ENCODE measurements at places on chromosomes 16 and 17. TPM values are rescaled to one million over a fixed set of nuclear protein-coding genes. Genes with fewer than 3 reads are reported as not detected.
A peak's percentile ranks its signal among the peaks of the same experiment; 100 is the strongest.

- H3K4me3 ChIP-seq: peak within 1 kb of the TSS; percentile 62
- peaks cover 9% of the 10 kb centered on the region for H3K4me1 ChIP-seq
- peak; percentile 16 for DNase-seq
Measured at GRCh38 chr16:4116325-4117249, at the start of gene ADCY9. Gene ADCY9 (minus strand): TSS chr16:4116442. CDS start chr16:4115442, 1,000 bp downstream.

DNA sequence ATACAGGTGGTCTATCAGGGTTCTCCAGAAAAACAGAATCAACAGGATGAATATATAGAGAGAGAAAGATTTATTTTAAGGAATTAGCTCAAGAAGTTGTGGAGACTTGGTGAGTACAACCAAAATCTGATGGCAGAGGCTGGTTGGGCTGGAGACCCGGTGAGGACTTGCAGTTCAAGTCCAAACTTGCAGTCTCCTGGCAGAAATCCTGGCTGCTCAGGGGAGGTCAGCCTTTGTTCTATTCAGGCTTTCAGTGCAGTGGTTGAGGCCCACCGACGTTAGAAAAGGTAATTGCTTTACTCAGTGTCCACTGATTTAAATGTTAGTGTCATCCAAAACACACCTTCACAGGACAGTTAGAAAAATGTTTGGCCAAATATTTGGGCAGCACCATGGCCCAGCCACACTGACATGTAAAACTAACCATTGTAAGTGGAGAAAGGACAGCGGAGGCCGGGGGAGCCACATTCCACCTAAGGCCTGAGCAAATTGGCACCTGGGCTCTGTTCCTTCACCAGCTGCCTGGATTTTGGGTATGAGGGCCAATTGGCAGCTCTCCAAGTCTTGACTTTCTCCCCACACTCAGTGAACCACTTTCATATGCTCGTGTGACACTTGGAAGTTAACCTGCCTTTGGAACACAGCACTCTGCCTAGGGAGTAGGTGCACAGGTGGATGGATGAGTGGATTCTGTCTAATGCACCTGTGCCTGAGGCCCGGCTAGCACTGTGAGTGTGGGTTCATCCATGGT lies 54.7 kb downstream of the CACNG5 start:
- H3K4me1 ChIP-seq: no peaks in the 10 kb centered on the region
- H3K36me3 ChIP-seq: no peaks in the 10 kb centered on the region
- H3K4me3 ChIP-seq: no peak overlapping the region
- H3K27me3 ChIP-seq: no peaks in the 10 kb centered on the region

GRCh38 chr17:78933025-78933958 lies 8.1 kb upstream of the TIMP2 start:
- peaks cover 26% of the 10 kb centered on the region for H3K4me1 ChIP-seq
- peak overlapping the region; percentile 40 for H3K27ac ChIP-seq
- peak; percentile 80 for DNase-seq
- no peaks in the 10 kb centered on the region for H3K27me3 ChIP-seq

- peak; percentile 78 for DNase-seq
- no peaks in the 10 kb centered on the region for H3K36me3 ChIP-seq
- peaks cover 9% of the 10 kb centered on the region for H3K4me1 ChIP-seq
- peak overlapping the region; percentile 27 for H3K4me3 ChIP-seq
Measured at GRCh38 chr17:50169121-50169764, 3.4 kb downstream of the SGCA start.

DNA sequence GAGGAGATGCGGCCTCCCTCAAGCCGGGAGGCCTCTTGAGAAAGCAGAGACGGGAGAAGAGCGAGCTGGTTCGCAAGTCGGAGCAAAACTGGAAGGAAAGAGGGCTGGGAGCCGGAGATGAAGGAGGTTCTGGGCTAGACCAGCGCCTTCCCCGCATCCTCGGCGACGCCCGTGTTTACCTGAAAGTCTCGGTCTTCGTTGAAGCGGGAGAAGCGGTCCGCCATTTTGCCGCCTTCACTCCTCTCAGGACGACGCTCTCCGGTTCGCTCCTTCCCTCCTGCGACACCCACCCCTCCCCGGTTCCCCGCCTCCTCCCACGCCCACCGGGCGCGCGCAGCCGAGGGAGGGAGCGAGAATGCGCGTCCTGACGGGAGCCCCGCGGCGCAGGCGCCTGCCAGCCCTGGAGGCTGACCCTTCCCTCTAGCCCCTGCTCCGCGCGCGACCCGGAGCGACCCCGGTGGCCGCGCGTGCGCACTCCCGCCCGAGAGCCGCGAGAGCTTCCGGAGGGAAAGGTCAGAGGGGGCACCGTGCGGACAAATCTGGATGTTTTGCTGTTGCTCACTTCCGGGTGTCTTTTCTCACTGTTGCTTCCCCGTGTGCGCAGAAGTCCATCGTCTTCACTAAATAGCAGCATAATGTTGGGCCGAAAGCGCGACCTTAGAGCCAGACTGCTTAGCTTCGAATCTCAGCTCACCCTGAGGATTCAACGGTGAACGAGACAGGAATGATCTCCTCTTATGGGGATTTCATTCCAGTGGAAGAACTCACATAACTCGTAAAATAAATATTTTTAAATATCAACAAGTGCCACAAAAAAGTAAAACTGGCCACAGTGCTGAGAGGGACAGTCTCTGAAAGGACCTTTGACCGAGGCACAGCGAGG lies at the start of gene GPATCH8:
Gene GPATCH8 (minus strand): TSS at position 260 of the 883 bp plus-strand sequence. CDS start 36 bp downstream, at position 224.
- peaks cover 11% of the 10 kb centered on the region for H3K4me1 ChIP-seq
- H3K36me3 ChIP-seq: no peaks in the 10 kb centered on the region
- peak within 1 kb of the TSS; percentile 82 for H3K4me3 ChIP-seq
- DNase-seq: peak; percentile 88
- no peaks in the 10 kb centered on the region for H3K27me3 ChIP-seq

GRCh38 chr17:72358465-72358864 lies 237.6 kb downstream of the SOX9 start:
- H3K4me1 ChIP-seq: peaks cover 51% of the 10 kb centered on the region
- no peaks in the 10 kb centered on the region for H3K27me3 ChIP-seq
- H3K27ac ChIP-seq: no peak overlapping the region
- H3K4me3 ChIP-seq: no peak overlapping the region
- no peaks in the 10 kb centered on the region for H3K36me3 ChIP-seq

GRCh38 chr17:2749784-2750181 lies 331 bp upstream of the CCDC92B start:
- peak; percentile 38 for DNase-seq
- H3K27ac ChIP-seq: no peak overlapping the region
- H3K27me3 ChIP-seq: no peaks in the 10 kb centered on the region

DNA sequence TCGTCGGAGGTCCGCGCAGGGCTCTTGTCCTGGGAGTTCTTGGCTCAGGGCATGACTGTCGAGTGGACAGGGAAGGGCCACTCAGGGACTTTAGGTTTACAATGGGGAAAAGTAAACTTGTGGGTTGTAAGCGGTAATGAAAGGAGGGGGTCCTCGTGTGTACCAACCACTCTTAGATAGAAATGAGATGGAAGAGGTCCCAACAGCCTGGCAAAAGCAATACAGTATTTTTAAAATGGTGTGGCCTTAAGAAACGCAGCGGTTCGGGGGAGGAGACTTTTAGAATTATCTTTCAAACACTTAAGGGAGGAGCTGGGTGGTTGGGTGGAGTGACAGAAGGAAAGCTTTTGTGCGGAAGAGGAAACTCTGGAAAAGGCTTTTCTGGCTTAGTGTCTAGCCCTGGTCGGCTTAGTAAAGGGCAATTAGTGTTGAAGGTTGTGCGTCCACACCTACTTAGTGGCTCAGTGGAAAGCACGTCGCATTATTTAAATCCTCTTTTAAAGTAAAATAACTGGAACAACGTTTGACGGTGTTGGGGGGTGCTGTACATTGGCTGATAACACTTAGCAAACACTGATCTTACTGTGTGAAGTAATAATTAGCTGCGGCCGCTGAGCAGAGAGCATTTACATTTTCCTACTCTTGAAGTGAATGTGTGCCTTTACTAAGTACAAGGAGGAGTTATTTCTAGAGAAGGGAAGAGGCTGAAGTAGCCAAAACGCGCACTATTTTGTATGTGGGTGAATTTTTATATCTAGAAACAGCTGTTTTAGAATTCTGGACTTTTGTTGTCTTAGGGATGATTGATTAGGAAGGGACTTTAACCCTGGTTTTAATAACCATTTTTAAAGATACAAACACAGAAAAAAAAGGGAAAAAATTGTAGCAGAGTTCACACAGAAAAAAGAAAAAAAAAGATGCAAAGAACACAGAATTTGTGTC lies 1.0 kb downstream of the WSB1 start:
- no peaks in the 10 kb centered on the region for H3K27me3 ChIP-seq
- H3K36me3 ChIP-seq: no peaks in the 10 kb centered on the region
- peaks cover 22% of the 10 kb centered on the region for H3K4me1 ChIP-seq
- H3K4me3 ChIP-seq: peak overlapping the region; percentile 99
- peak; percentile 24 for DNase-seq

DNA sequence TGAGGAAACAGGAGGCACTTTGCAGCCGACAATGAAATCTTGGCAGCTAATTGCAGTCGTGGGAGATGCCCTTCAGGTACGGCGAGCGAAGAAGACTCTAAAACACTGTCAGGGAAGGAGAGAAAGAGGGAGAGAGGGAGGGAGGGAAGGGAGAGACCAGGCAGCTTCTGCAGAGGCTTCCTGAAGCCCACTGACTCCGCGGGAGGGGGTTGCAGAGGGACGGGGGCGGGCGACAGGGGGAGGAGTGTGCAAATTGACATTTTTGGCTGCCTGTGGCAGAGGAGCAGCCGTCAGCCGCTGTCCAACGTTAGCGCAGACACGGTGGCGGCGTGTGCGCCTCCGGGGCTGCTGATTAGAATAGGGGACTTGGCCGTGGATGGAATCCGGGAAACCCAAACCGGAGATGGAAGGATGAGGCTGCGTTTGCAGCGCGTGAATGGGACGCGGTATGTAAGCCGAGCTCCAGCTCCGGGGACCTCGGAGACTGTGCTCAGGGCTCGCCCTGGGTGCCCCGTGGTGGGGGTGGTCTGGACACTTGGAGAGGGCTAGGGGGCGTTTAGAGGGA lies 849.1 kb upstream of the RBFOX1 start:
- no peak for DNase-seq
- no peak overlapping the region for H3K4me3 ChIP-seq
- no peak overlapping the region for H3K27ac ChIP-seq

GRCh38 chr17:7886227-7887037 lies 2.2 kb upstream of the CHD3 start:
- H3K4me1 ChIP-seq: peaks cover 53% of the 10 kb centered on the region
- peak overlapping the region; percentile 97 for H3K27ac ChIP-seq
- H3K36me3 ChIP-seq: peaks cover 7% of the 10 kb centered on the region

GRCh38 chr17:57295526-57296023 lies 39.3 kb downstream of the MSI2 start:
- peak; percentile 80 for DNase-seq
- H3K36me3 ChIP-seq: peaks cover 30% of the 10 kb centered on the region
- peak overlapping the region; percentile 84 for H3K27ac ChIP-seq
- peak overlapping the region; percentile 40 for H3K4me3 ChIP-seq
- no peaks in the 10 kb centered on the region for H3K27me3 ChIP-seq

GRCh38 chr16:69408475-69408874 lies 15.9 kb upstream of the CYB5B start:
- DNase-seq: peak; percentile 93
- H3K4me3 ChIP-seq: peak overlapping the region; percentile 20
- no peaks in the 10 kb centered on the region for H3K36me3 ChIP-seq
- peaks cover 75% of the 10 kb centered on the region for H3K4me1 ChIP-seq
- no peaks in the 10 kb centered on the region for H3K27me3 ChIP-seq
- peak overlapping the region; percentile 99 for H3K27ac ChIP-seq

DNA sequence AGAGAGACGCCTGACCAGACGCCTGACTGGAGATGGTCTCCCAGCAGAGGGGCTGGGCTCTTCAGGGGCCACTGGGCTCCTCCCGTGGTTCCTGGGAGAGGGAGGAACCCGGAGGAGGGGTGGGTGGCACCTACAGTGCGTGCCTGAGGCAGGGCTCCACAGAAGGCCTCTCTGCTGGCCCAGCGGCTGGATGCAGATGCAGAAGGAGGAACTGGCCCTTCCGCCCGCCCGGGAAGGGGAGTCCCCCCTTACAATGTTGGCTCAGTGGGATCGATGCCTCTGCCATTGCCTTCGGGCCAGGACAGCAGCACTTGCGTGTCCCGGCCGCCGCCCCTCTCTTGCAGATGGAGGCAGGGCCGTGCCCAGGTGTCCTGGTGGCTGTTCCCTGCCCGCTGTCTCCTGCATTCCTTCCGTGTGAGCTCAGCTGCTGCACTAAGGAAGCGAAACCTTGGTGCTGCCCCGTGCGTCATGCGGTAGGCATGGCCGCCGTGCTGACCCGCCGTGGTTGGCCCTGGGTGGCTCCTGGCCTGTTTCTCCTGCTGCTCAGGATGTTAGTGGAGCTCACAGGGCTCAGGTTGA lies 15.1 kb downstream of the BAIAP2 start:
- H3K27me3 ChIP-seq: no peaks in the 10 kb centered on the region
- peaks cover 2% of the 10 kb centered on the region for H3K36me3 ChIP-seq
- peaks cover 73% of the 10 kb centered on the region for H3K4me1 ChIP-seq
- peak overlapping the region; percentile 46 for H3K4me3 ChIP-seq
- peak; percentile 91 for DNase-seq
- H3K27ac ChIP-seq: peak overlapping the region; percentile 94

- no peak overlapping the region for H3K4me3 ChIP-seq
- H3K36me3 ChIP-seq: no peaks in the 10 kb centered on the region
- H3K4me1 ChIP-seq: no peaks in the 10 kb centered on the region
- H3K27ac ChIP-seq: no peak overlapping the region
Measured at GRCh38 chr16:26721290-26721689, 345.4 kb upstream of the C16orf82 start.

DNA sequence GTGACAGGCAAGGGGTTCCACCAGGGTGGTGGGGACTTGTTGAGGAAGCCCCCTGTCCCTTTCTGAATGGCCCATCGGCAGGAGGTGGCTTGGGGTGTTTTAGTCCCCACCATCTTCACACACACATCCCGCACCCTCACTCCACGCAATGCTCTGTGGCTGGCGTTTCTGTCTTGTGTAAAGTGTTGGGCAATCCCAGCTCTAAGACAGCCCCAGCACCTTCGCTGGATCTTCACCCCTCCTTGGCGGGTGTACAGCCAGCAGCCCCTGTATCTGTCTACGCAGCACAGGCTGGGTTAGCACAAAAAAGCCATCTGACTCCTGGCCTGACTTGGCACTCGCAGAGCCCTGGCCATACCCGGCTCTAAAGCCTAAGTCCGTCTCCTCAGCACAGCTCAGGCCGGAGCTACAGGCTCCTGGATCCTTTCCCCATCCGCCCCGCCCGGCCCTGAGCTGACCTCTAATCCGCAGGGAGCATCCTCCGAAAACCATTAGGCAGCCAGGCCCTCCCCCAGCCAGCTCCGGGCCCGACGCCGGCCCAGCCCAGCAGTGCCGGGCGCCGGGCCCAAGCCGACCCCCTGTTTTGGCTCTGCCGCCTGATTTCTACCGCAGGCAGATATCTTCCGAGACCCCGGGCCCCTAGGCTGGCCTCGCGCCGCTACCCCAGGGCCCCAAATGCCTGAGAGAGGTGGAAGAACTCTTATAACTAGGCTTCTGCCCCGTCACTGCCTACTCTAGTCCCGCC lies 42.4 kb upstream of the TAC4 start:
- H3K27ac ChIP-seq: no peak overlapping the region
- H3K4me1 ChIP-seq: peaks cover 32% of the 10 kb centered on the region
- H3K27me3 ChIP-seq: no peaks in the 10 kb centered on the region
- H3K4me3 ChIP-seq: no peak overlapping the region

The DNASE1L2 gene
- 1.9 TPM for total RNA-seq

The GFOD2 gene
- 17.4 TPM for total RNA-seq

The CCL1 gene
- total RNA-seq: not detected

The COPRS gene
- 52.4 TPM for total RNA-seq

The NOG gene
- 0.25 TPM for total RNA-seq

The ABCC12 gene
- not detected for total RNA-seq

The CD79B gene
- total RNA-seq: 0.59 TPM

The FLYWCH1 gene
- 66.6 TPM for total RNA-seq

The FOXF1 gene
- total RNA-seq: 2.4 TPM
